A549 (cell line): ENCODE measurements at places on chromosomes 2 and 18.
A peak's percentile ranks its signal among the peaks of the same experiment; 100 is the strongest.

GRCh38 chr18:10463741-10464140, 9.3 kb downstream of the APCDD1 start:
- DNase-seq, result no peak

- no peak for DNase-seq
Measured at GRCh38 chr2:181036445-181036844, 56.0 kb downstream of the UBE2E3 start.

GRCh38 chr18:12597760-12598159, 60.1 kb downstream of the SPIRE1 start:
- peak; percentile 32 for DNase-seq

DNA sequence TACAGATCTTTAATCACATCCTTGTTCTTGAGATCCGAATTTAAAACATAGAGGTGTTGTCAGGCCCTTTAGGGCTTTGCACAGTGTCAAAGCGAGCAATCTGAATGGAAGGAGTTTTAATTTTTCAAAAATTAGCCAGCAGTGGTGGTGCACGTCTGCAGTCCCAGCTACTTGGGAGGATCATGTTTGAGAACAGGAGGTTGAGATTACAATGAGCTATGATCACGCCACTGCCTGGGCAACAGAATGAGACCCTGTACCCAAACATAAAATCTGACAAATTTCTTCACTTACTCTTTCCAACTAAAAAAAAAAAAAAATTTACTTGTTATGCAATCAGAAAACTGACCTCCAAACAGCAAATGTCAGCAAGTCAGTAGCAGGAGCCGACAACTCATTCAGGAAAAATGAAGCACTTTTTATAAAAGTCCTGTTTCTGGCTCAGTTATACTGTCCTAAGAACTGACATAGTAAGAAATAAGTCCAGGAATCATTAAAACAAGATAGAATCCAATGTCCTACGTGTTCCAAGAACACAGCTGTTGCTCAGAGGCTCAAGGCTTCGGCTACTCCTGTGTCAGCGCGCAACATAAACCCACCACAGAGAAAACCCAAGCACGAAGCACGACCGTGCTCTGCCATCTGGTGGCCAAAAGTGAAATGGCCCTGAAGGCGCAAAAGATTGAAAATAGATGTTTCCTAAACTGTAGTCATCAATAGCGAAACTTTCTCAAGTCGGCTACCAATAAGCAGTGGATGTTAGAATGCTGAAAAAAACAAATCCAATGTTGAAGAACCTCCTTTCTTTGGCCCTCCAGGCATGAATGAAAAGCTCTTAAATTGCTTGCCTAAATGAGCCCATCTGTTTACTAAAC, 138.1 kb downstream of the INO80D start:
- peak; percentile 54 for DNase-seq

DNA sequence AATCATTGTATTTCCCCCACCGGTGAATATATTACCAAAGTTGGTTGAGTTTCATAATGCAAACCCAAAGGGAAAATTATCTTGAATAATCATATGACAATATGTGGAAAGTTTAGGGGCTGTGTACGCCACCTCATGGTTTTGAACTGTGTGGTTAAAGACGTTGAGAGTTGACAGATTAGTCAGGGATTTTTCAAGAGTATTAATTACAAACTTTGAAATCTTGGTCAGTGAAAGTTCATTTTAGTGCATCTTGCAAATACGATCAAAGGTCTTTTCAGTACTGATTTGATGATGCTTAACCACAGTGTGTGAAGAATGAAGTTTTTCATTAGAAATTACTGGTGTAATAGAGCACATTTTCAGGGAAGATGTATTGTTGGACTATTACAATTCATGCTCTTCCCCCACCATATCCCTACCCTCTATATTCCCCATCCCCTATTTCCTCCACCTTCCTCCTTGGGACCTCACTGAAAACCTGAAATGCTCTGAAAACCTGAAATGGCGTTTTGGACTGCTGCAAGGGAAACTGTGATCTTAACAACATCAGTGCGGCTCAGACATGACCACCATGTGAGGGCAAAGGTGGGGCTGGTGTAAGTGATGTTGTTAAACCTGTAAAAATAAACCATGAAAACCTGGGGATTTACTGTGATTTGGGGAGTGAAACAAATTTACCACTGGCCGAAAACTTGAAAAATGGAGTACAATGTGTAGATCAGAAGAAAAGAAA, 4.5 kb upstream of the BCL2L11 start:
- DNase-seq, result no peak

DNA sequence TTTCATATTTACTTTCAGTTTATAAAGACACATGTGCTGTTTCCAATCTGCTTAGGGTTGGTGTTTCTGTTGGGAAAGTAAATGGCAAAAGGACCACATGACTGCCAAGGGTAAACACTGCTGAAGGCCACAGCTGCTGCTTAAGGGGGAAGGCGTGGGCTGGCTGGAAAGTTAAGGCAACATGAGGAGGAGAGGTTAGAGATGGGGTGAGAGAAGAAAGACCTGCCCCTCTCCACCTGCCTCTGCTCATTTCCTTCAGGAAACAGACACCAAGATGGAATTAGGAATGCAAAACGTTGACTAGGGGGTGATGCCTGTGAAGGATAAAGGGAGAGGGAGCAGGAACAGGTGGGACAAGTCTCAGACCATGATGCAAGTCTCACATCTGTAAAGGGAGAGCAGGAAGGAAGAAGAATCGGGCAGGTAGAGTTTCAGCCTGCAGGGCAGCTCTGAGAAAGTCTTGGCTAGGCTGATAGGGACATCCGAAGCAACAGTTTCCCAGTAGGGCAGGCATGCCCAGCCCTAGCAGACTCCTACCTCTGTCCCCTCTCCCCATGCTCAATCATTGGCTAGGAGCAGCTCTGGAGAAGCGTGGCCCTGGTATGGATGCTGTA, 86.0 kb downstream of the CDC42EP3 start:
- no peak for DNase-seq

GRCh38 chr2:168592181-168592831, 136.2 kb downstream of the CERS6 start:
- DNase-seq, result no peak

DNA sequence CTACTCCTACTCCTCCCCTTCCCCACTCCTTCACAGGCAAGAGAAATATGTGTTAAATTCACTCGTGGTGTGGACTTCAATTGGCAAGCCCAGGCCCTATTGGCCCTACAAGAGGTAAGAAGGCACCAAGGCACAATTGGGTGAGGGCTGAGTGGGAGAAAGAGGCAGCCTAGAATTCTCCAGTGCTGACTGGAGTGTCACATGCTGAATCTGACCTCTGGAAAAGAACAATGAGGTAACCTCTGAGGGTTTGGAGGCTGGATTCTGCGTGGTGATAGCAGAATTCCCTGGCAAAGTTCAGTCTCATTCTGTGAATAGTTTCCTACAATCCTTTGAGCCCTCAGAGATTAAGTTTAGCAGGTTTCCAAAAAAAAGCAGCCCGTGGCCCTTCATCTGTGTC, 6.9 kb downstream of the CENPA start:
- no peak for DNase-seq

GRCh38 chr18:80233899-80234298, 13.4 kb downstream of the PARD6G start:
- no peak for DNase-seq

DNA sequence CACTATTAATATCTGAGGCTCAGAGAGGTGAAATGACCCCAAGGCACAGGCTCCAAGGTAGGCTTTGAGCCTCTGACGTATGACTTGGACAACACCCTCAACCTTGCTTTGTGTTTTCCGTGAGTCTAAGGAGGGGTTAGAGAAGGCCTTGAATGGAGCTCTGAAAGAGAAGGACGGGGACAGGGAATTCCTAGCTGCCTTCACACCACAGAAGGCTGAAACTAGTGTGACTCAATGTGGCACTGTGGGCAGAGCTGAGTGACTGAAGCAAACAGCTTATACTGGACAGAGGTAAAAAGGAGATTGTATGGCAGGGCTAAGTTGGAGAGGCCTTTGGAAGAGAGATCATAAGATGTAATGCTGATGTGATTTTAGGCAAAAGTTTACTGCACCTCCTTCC, 3.5 kb upstream of the NCK2 start:
- no peak for DNase-seq

GRCh38 chr2:217899231-217900009, 103.4 kb downstream of the TNS1 start:
- peak; percentile 86 for DNase-seq

DNA sequence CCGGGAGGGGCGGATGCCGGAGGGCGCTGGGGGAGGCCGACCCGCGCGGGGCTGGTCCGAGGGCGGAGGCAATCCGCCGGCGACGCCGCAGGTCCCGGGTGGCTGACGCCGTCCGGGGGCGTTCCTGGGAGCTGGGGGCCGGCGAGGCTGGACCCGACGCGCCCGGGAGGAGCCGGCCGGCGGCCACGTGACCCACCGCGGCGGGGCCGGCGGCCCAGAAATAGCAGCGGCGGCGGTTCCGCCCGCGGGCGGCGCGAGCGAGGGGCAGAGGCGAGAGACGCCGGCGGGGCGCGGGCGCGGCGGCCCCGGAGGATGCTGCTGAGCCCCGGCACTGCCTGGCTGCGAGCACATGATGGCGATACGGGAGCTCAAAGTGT, at the start of gene RAB31:
Gene RAB31, plus strand, starts transcription at position 245 of the 377 bp plus-strand sequence. Its CDS starts 105 bp downstream, at position 350.
- peak; percentile 44 for DNase-seq

DNA sequence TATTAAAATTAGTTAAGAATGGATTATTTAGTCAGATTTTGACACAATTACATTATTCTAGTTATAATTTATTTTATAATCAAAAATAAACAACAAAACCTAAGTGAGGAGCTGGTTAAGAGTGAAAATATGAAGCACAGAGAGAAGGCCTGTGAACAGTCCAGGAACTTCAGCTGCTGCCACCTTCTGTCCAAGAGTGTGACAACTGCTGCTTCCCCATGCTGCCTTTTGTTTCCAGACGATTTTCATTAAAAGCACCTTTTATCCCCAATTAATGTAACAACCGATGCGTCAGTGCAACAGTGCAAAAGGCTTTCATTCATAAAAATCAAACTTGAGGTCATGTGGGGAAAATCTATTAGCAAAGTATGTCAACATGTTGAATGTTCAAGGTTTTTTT, 363.6 kb downstream of the CTNNA2 start:
- no peak for DNase-seq

DNA sequence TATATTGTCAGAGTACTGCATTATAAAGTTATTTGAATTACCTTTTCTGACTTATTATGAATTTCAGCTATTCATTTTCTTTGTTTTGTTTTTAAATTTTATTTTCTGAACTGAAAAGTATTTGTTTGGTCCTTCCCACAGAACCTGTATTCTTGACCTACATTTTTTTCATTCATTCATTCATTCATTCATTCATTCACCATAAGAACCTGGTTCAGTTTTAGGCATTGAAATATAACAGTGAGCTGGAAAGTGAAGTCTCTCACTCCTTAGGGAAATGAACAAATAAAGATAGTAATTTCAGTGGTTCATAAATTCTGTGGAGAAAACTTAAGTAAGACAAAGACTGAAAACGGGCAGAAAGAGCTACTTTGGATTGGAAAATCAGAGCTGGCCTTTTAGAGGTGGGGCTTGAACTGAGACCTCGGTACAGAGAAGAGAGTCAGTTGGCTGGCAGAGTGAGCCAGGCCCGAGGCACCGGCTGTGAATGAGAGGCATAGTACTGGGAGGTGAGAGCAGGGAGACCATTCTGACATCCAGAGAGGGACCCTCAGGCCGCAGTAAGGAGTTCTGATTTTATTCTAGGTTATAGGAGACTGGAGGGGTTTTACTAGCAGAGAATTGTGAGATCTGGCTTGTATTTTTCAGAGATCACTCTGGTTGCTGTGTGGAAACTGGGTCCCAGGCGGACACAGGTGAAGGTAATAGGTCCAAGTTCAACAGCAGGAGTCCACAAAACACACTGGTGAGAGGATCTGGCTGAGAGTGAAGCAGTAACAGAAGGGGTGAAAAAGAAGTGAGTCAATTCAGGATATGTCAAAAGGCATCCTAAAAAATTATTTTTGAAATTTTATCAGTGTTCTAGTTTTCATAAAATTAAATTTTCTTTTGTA, 75.8 kb upstream of the FN1 start:
- DNase-seq, result no peak
